Metanephros (tissue), 2 donors: ENCODE measurements at places on chromosomes 7 and 10. TPM values are rescaled to one million over a fixed set of nuclear protein-coding genes. Genes with fewer than 3 reads are reported as not detected.

BLVRA gene
- total RNA-seq = 24.2 TPM

PHYH gene
- 30.4 TPM for total RNA-seq

ZNF488 gene
- 2.4 TPM for total RNA-seq

PLOD3 gene
- total RNA-seq = 42.0 TPM

NUP42 gene
- 56.9 TPM for total RNA-seq

CALML3 gene
- not detected for total RNA-seq

OR2A12 gene
- total RNA-seq = not detected

TRIM74 gene
- 1.6 TPM for total RNA-seq

PKD2L1 gene
- total RNA-seq = not detected

VENTX gene
- total RNA-seq = 0.18 TPM

C10orf62 gene
- total RNA-seq = 2.3 TPM

SPRN gene
- 1.7 TPM for total RNA-seq

FBXO24 gene
- total RNA-seq = 0.82 TPM

VSTM4 gene
- total RNA-seq = 21.5 TPM

CLDN15 gene
- 10.6 TPM for total RNA-seq
